ENCODE measurements at places on chromosomes 1 and 21. TPM values are rescaled to one million over a fixed set of nuclear protein-coding genes. Genes with fewer than 3 reads are reported as not detected.

The MAN1C1 gene
- total RNA-seq: 6.0 TPM

The VTCN1 gene
- not detected for total RNA-seq

The LEFTY1 gene
- total RNA-seq: 385 TPM

The CELA3A gene
- total RNA-seq: 2.1 TPM

The NME7 gene
- total RNA-seq: 5.5 TPM

The OVAAL gene
- total RNA-seq: not detected

The CSMD2 gene
- total RNA-seq: 0.15 TPM

The SPATA46 gene
- total RNA-seq: not detected

The AMY2B gene
- 8.7 TPM for total RNA-seq

The CD1B gene
- not detected for total RNA-seq

The CD5L gene
- total RNA-seq: 0.27 TPM

The USP21 gene
- 19.7 TPM for total RNA-seq

The MMEL1 gene
- total RNA-seq: 11.5 TPM

The MCOLN2 gene
- 87.3 TPM for total RNA-seq

The PLA2G2D gene
- total RNA-seq: 0.31 TPM

The CDCP2 gene
- 0.14 TPM for total RNA-seq

The LCE1A gene
- total RNA-seq: not detected

The OPTC gene
- total RNA-seq: not detected

The FMO3 gene
- not detected for total RNA-seq

The ITGB2 gene
- total RNA-seq: 33.1 TPM

The YIPF1 gene
- 28.7 TPM for total RNA-seq

The SAMSN1 gene
- 2.8 TPM for total RNA-seq

The KANK4 gene
- 2.8 TPM for total RNA-seq

The ST6GALNAC3 gene
- total RNA-seq: 13.3 TPM

The ETS2 gene
- 158 TPM for total RNA-seq

The SPRR3 gene
- total RNA-seq: not detected

The MX2 gene
- 3.8 TPM for total RNA-seq

The PYHIN1 gene
- 1.1 TPM for total RNA-seq

The PM20D1 gene
- total RNA-seq: not detected

The DMRTA2 gene
- not detected for total RNA-seq

The MDM4 gene
- total RNA-seq: 64.2 TPM

The RPTN gene
- total RNA-seq: not detected

The ABCA4 gene
- total RNA-seq: not detected

The ZNF678 gene
- 9.2 TPM for total RNA-seq

The CCT8 gene
- total RNA-seq: 79.6 TPM

The FLG2 gene
- total RNA-seq: not detected

The CELA2B gene
- total RNA-seq: not detected

The PLPPR4 gene
- total RNA-seq: 0.12 TPM

The DNM3 gene
- 1.7 TPM for total RNA-seq

The ICOSLG gene
- 5.0 TPM for total RNA-seq

The RHD gene
- not detected for total RNA-seq

The MROH7 gene
- total RNA-seq: 11.8 TPM

The TSPAN2 gene
- total RNA-seq: 12.1 TPM

The SLC6A17 gene
- 0.09 TPM for total RNA-seq

The RSPH1 gene
- total RNA-seq: 3.3 TPM

The LRRC39 gene
- total RNA-seq: 0.40 TPM

The FMO1 gene
- not detected for total RNA-seq

The EPS8L3 gene
- 349 TPM for total RNA-seq

The NCF2 gene
- 3.1 TPM for total RNA-seq

The ZFP69 gene
- total RNA-seq: 2.5 TPM
